ENCODE measurements at places on chromosomes 5 and 9. TPM values are rescaled to one million over a fixed set of nuclear protein-coding genes. Genes with fewer than 3 reads are reported as not detected.

GRCh38 chr9:69317894-69318293, 7.1 kb upstream of the ENTREP1 start:
- no peak overlapping the region for H3K4me3 ChIP-seq
- H3K36me3 ChIP-seq = no peaks in the 10 kb centered on the region
- H3K4me1 ChIP-seq = no peaks in the 10 kb centered on the region
- H3K27ac ChIP-seq = no peak overlapping the region
- H3K27me3 ChIP-seq = peaks cover 5% of the 10 kb centered on the region

GRCh38 chr5:137236252-137236651, 262.9 kb downstream of the SPOCK1 start:
- no peaks in the 10 kb centered on the region for H3K36me3 ChIP-seq
- no peak overlapping the region for H3K4me3 ChIP-seq
- no peaks in the 10 kb centered on the region for H3K4me1 ChIP-seq
- no peaks in the 10 kb centered on the region for H3K27me3 ChIP-seq
- DNase-seq = no peak

- DNase-seq = no peak
- H3K27ac ChIP-seq = no peak overlapping the region
- peaks cover 6% of the 10 kb centered on the region for H3K4me1 ChIP-seq
- no peaks in the 10 kb centered on the region for H3K36me3 ChIP-seq
- no peaks in the 10 kb centered on the region for H3K27me3 ChIP-seq
These were observed 332.4 kb upstream of the EFNA5 start for GRCh38 chr5:108003178-108003577.

DNA sequence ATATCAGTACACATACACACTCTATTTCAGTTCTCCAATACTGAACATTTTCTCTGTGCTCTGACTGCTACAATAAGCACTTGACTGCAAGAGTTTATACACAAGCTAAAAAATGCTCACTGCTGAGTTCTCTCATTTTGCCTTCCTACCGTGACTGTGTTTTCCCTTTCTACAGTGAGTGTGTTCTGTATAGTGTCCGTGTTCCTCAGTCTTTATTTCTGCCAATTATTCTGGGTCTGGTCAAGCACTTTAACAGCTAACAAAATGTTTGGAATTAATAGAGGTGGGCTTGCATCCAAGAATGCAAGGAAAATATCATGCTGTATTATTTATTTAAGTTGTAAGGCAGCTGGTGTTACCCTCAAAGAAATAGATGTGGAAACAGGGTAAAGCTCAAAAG, 217.0 kb upstream of the NREP start:
- no peaks in the 10 kb centered on the region for H3K36me3 ChIP-seq
- H3K4me1 ChIP-seq = no peaks in the 10 kb centered on the region
- H3K27ac ChIP-seq = no peak overlapping the region

The CDH18 gene
- not detected for polyA plus RNA-seq

The NPDC1 gene
- polyA plus RNA-seq = 4.2 TPM

Measured in CD4-positive, CD25-positive, alpha-beta regulatory T cell (primary cell).